ENCODE measurements at places on chromosomes 2 and 18. TPM values are rescaled to one million over a fixed set of nuclear protein-coding genes. Genes with fewer than 3 reads are reported as not detected.

DNA sequence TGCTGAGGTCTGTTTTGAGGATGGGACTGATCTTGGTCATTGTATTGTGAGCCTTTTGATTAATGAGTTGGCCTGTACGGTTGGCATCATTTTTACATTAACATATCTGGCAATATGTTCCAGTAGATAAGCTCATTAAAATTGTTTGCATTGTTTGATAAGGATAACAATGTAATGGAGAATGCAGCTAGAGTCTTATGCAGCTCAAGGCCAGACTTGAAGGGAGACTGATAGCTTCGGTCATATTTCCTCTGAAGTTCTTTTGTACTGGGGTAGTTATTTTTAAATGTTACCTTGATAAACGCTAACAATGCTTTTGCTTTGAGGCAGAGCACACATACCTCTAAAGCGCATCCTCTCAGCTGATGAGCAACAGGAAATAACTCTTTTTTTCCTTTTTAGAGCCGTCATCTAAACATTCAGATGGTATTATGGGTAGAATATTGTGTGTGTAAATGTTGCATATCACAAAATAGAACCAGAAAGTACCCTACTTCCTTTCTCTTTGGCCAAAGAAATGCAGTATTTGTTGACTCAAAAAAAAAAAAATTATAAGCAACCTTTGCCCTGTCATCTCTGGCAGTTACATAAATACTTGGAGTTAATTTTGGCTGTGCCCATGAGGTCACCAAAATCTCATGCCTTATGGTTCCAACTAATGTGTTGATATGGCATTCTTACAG lies 1.3 kb downstream of the MAPRE2 start:
- peak; percentile 10 for DNase-seq

GRCh38 chr18:3463051-3463450 lies 13.1 kb downstream of the TGIF1 start:
- DNase-seq: no peak

DNA sequence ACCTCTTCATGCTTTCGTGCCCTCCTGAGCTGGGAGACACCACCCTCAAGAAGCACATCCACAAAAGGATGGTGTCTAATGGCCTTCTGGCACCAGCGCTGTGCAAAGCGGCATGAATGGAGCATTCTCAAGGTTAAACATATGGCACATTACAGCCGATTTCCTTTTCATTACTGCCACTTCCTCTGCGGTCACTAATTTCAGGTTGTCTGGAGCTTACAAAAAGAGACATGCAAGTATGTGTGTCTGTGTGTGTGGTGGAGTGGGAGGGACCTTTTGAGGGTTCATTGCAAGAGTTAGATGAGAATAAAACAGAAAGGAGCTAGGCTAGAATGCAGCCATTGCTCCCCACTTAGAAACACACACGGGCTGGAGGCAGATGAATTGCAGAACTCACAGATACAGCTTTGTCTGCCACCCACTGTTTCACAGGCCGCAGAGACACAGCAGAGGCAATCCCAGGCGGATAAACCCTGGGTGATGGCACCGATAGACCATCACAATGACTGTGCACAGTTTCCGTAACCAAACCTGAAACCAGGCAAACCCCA lies 76.0 kb downstream of the TGIF1 start:
- no peak for DNase-seq

DNA sequence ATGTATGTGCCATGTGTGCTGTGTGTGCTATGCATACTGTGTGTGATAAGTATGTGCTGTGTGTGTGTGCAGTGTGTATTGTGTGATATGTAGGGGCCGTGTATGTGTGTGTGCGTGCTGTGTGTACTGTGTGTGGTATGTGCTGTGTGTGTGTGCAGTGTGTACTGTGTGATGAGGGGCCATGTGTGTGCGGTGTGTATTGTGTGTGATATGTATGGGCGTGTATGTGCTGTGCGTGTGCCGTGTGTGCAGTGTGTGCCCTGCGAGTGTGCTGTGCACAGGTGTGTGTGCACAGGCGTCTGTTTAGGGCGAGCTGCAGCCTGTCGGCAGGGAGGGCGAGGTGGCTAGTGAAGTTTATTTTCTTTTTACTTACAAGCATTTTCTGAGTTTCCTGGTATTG lies 16.1 kb downstream of the SNORC start:
- no peak for DNase-seq

- no peak for DNase-seq
These were observed 8.0 kb upstream of the TMEM214 start for GRCh38 chr2:27024812-27025211.

GRCh38 chr2:210913461-210913860 lies 357.1 kb downstream of the CPS1 start:
- no peak for DNase-seq

GRCh38 chr2:12347066-12347493 lies 369.7 kb upstream of the TRIB2 start:
- DNase-seq: peak; percentile 97

GRCh38 chr2:238525990-238526389 lies 99.3 kb downstream of the ASB1 start:
- DNase-seq: no peak

GRCh38 chr2:232162187-232162586 lies 200.7 kb downstream of the DIS3L2 start:
- DNase-seq: no peak

DNA sequence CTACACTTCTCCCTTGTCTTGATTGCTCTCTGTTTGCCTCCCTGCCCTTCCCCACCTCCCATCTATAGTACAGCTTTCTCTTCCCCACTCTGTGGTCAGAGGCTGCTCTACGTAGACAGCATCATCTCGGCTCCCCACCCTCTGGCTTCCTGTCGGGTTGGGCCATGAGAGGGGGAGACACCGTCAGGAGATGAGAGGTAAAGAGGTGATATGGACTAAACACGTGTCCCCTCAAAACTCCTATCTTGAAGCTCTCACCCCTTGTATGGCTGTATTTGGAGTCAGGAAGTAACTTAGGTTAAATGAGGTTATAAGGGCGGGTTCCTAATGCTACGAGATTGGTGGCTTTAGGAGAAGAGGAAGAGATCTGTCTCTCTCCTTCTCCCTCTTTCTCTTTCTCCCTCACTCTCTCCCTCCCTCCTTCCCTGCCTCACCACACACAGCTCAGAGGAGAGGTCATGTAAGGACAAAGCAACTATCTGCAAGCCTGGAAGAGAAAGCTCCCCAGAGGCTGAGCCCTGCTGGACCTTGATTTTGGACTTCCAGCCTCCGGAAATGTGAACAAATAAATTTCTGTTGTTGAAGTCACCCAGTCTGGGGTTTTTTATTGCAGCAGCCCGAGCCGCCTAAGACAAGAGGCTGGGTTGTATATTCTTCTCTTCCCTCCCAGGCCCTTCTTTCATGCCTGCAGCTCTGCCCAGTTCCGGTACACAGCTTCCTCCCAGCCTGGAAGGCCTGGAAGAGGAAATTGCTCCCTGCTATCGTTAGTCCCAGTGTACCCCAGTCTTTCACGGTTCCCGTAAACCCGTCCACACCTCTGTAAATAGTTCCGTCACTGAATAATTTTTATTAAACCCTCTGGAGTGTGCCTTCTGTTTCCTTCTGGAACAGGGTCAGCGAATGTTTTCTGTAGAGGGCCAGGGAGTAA lies 138.0 kb downstream of the AKAIN1 start:
- DNase-seq: no peak

The SPIRE1 gene
- total RNA-seq: 125 TPM

The ZNF892 gene
- total RNA-seq: 5.8 TPM

The CTAGE1 gene
- under 0.01 TPM for total RNA-seq

The FOXD4L1 gene
- 0.13 TPM for total RNA-seq

The MPV17 gene
- total RNA-seq: 43.3 TPM

The UGT1A9 gene
- not detected for total RNA-seq

The WDCP gene
- total RNA-seq: 7.1 TPM

The RTP5 gene
- total RNA-seq: not detected

The SCN9A gene
- 14.0 TPM for total RNA-seq

Measured in bronchial epithelial cell (primary cell).